NCI-H2107 (cell line): ENCODE measurements at places on chromosomes 2 and 18.

DNA sequence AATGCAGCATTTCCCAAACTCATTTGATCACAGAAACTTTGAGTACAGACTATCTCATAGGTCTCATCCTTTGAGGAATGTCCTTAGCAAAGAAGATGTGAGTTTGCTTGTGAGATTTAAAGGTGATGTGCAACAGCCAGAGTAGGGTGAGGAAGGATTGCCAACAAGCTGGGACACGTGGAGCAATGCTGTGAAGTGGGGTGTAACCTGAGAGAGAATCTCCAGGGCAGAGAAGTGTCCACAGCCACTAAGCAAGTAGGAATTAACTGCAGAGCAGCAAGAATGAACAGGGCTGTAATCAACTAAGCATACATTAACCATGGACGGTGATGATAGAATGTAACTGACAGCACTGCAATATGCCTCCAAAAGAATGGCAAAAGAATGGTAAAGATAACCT lies 469.9 kb upstream of the NRP2 start:
- DNase-seq, result no peak

GRCh38 chr18:74951165-74951760 lies 257.7 kb downstream of the PTGR3 start:
- DNase-seq, result no peak

- DNase-seq, result no peak
Observed at GRCh38 chr2:139175510-139175909, 395.3 kb upstream of the NXPH2 start.

DNA sequence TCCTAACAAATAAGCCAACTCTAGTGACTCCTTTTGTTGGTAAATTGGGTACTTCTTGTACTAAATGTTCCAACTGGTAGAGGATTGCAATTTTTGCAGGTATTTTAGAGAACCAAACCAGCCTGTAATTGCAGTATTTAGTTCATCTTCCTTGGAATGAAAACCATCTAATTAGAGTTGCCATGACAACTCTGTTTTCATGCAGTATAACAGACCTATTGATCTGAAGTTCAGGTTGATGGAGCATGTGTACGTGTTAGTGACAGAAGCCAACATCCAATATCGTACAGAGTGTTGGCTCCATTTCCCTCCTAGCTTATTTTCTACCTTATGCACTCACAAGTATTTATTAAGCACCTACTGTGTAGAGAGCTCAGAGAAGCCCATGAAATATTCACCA lies 176.3 kb upstream of the FOSL2 start:
- DNase-seq, result no peak

DNA sequence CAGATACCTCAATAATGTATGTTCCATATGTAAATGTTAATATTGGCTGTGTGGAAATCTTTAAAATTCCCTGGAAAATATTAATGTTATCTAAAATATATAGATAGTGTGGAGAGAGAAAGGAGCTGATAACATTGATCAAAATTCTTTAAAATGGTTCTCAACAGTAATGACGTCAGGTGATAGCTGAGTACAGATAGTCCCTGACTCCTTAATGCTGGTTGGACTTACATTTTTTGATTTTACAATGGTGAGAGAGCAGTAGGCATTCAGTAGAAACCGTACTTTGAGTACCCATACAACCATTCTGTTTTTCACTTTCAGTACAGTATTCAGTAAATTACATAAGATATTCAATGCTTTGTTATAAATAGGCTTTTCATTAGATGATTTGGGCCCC lies 146.6 kb downstream of the GALNT3 start:
- no peak for DNase-seq

GRCh38 chr2:178386986-178387597 lies 63.9 kb downstream of the PRKRA start:
- DNase-seq, result no peak

- no peak for DNase-seq
Observed at GRCh38 chr2:43105586-43106558, 120.5 kb downstream of the ZFP36L2 start.

- no peak for DNase-seq
Observed at GRCh38 chr2:216404010-216404618, 8.2 kb upstream of the SMARCAL1 start.

- no peak for DNase-seq
Observed at GRCh38 chr2:73611867-73612266, 30.4 kb downstream of the NAT8 start.

DNA sequence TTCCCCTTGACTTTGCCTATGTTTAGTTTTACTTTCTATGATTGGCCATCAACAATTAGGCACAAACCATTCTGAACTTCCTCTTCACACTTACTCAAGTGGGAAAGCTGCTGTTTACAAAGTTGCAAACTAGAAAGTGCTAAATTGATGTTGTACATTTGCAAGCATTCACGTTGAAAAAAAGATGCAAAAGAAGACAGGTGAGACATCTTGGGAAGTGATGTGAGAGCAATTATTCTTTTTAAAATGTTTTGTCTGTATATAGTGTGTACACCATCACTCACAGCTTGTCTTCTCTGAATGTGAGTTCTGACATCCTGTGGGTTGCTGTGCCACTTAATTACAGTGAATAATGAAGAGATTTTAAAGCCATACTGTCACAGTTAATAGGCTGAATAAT lies 874.1 kb upstream of the LRATD1 start:
- DNase-seq, result no peak
